ENCODE measurements at places on chromosomes 7 and 10.

GRCh38 chr7:120684463-120684862, 173.5 kb downstream of the TSPAN12 start:
- no peak for ATAC-seq

- no peak for ATAC-seq
These were observed 134.6 kb upstream of the ITGB1 start for GRCh38 chr10:33092596-33092995.

GRCh38 chr10:117167789-117168674, 29.3 kb upstream of the KCNK18 start:
- peak; percentile 92 for ATAC-seq

GRCh38 chr10:70132098-70133029, at the start of gene AIFM2:
Gene AIFM2, minus strand, starts transcription at chr10:70132825. Its CDS starts 8,741 bp downstream, at chr10:70124084.
- peak; percentile 84 for ATAC-seq

DNA sequence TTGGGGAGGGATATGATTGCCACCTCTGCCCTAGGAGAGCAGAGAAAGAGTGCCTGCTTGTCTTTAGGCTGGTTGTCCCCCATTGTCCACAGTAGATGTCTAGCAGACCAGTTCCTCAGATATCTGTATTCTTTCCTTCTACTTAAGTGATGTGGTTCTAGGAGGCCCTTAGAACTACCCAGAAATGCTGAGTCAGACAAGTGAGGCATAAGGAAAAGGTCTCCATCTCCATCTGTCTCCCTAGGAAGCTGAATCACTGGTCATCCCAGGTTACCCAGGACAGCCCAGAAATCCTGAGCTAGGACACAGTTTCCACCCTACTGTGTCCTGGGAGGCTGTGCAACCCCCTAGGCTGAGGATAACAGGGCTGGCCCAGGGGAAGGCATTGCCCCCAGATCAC, 93.4 kb upstream of the INHBA start:
- no peak for ATAC-seq

- ATAC-seq: no peak
These were observed 178.1 kb upstream of the SEMA3E start for GRCh38 chr7:83827036-83827435.

DNA sequence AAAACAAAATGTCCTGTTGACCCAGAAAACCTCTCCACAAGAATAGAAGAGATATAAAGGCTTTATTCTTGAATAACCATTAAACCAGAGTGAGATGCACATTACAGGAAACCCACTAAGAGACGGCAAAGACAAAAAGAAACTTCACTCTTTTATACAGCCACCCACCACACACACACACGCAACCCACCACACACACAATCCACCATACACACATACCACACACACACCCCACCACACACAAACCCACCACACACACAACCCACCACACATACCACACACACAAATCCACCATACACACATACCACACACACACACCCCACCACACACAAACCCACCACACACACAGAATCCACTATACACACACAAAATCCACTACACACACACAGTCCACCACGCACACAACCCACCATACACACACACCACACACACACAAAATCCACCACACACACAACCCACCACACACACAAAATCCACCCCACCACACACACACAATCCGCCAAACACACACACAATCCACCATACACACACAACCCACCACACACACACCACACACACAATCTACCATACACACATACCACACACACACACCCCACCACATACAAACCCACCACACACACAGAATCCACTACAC, 9.5 kb upstream of the REPIN1 start:
- ATAC-seq: no peak

GRCh38 chr7:120273476-120273975, 551 bp downstream of the KCND2 start:
- ATAC-seq: peak; percentile 43

GRCh38 chr7:158526531-158526930, 61.1 kb downstream of the PTPRN2 start:
- no peak for ATAC-seq

DNA sequence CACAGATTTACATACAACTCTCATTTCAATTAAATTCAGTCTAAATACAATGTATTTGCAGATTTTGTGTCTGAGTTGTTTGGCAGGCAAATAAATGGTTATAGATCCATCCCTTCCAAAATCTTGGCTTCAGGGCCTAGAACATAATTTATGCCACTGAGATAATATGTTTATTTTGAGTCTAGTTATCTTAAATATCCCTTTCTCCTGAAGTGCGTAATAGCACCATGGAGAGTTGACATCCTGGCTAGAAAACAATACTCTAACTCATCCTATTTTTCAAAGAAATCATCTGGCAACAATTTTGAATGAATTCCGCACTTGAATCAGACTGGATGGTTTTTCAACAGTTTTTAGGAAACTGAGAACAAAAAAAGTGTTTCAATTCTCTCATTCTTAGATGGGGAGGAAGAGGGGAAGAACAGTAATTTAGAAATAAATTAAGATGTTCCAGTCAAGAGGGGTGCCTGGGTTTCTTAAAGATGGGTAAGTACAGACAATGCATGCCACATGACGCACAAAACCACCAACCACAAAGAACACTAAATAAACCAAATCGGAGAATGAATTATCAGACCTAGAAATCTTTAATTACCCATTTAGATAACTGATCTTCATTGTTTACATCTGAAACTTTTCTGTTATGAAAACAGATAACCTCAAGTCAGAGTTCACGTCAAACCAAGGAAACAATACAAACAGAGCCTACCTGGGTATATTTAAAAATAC, 228.7 kb upstream of the PTN start:
- ATAC-seq: no peak

DNA sequence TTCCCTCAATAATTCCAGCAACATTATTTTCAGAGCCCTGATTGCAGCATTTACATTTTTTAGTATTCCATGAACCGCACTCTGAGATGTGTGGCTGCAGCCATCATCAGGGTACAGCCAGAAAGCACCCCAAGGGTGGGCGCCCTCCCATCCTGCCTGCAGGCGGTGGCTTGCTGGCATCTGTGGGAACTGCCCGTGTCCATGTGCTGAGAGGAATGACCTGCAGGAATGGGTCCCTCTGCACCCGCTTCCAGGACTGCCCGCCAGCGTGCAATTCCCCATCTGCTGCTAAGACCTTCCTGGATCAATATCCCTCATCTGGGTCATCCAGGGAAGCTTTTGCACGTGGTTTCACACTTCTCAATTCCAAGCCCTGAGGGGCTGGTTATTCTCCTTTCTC, 32.8 kb upstream of the NUB1 start:
- ATAC-seq: no peak

GRCh38 chr10:119132521-119133345, 28.8 kb downstream of the DENND10 start:
- ATAC-seq: no peak

DNA sequence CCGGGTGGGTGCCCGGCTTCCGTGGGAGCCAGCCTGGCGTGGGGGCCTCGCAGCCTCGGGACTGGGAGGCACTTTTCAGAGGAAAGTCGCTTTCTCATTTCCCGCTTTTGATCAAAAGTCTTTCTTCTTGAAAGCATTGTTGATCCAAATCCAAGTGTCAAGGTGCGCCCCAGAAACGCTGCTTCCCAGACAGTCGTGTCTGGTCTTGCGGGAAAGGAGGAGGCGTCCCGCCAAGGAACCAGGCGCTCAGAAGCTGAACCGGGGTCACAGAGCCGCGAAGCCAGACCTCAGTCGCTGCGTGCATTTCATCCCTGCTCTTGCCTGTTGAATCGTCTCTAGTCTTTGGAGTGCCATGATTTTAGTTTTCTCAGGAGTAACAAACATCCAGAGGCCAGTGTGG, 1.1 kb upstream of the BNIP3 start:
- ATAC-seq: no peak

DNA sequence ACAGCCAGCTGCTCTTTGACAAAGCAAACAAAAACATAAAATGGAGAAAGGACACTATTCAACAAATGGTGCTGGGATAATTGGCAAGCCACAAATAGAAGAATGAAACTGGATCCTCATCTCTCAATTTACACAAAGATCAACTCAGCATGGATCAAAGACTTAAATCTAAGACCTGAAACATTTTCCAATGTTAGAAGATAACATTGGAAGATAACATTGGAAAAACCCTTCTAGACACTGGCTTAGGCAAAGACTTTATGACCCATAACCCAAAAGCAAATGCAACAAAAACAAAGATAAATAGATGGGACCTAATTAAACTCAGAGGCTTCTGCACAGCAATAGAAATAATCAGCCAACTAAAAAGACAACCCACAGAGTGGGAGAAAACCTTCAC, 425.7 kb upstream of the SEMA3D start:
- ATAC-seq: no peak

DNA sequence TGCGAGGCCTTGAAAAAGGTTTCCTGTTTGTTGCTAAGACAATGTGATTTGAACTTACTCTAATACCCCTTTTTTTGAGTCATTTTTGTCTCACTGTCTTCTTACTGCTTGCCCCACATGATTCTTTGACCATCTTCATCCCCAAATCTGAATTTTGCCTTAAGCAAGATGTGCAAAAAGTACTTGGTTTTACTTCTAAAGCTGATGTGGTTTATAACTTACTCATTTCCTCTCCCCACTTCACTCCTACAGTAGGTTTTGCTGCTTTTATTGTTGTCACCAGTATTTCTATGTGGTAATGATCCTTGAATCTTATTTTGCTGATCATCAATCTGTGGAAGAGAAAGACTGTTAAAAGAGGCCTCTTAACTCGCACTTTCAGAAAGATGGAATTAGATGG, 396.4 kb downstream of the SDK1 start:
- ATAC-seq: no peak

DNA sequence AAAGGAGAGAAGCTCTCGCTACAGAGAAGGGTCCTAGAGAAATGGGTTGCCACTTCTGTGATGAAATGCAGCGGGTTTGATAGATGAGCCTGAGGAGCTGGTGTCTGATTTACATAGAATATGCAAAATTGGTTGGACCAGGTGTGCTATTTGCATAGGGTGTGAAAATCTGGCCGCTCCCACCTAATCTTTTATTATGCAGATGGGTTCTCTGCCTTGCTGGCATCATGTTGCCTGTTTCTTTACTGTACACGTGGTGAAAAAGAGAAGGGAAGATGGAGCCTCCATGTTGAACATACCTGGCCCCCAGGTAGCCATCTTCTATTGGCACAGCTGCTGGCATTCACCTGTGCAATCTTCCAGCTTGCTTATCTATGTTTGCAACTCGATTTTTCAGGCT, 212.2 kb downstream of the ANKRD7 start:
- no peak for ATAC-seq

DNA sequence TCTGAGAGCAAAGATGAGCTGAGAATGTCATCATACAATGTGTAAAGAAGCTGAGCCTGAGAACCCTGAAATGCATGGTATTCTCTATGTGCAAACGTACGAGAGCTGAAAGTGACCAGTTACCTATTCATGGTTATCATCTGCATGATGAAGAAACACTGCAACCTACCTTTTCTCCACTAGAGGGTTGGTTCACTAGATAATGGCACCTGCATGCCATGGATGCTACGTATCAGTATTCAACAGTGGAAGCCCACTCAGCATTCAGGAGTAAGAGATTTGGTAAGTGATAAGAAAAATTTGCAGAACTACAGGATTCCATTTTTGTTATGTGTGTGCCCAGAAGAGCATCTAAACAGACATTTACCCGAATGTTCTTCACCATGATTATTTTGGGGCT, 145.4 kb downstream of the PTPRN2 start:
- no peak for ATAC-seq

- no peak for ATAC-seq
These were observed 147.5 kb upstream of the PPP2R2D start for GRCh38 chr10:131753336-131753735.

- ATAC-seq: no peak
These were observed 25.9 kb downstream of the GIMAP8 start for GRCh38 chr7:150476285-150476684.

- peak; percentile 33 for ATAC-seq
These were observed 6.2 kb downstream of the WNT8B start for GRCh38 chr10:100468978-100469377.

GRCh38 chr10:120969219-120969645, 118.1 kb downstream of the WDR11 start:
- no peak for ATAC-seq

DNA sequence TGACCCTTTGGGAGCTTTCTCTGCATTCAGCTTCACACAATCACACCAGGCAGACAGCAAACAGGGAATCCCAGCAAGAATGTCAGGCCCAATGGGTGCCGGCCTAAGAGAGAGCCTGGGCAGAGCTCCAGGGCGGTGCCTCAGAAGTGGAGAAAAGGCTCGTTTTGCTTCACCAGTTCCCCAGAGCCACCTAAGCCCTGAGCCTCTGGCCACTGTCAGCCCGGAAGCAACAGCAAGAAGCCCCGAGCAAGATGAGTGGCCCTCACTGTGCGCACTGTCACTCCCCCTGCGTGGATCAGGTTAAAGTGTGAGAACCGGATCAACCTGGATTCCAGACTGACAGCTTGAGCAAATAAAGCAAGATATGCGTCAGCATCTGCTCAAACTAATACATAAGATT, 14.7 kb downstream of the CNPY1 start:
- ATAC-seq: no peak

DNA sequence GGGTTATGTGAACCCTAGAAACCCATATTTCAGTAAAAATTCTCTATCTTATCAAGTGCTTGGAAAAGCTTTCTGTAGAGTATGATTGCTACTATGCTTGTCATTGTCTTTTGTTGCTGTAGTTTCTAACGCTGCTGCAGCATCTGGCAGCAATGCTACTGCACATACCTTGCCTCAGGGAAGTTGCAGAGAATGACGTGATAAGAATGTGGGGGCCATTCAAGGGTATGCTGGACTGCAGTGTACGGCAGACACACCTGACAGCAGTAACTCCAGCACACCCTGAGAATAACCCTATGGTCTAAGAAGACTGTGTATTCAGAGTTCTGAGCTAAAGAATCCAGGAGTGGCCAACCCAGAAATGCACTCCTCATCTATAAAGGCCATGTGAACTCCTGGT, 20.5 kb downstream of the TRIM4 start:
- ATAC-seq: no peak

Measured in SK-N-SH treated with all-trans-retinoic acid at 6 μM for 48 hours (cell line).